HT-29 (cell line): ENCODE measurements at places on chromosomes 6 and 20. TPM values are rescaled to one million over a fixed set of nuclear protein-coding genes. Genes with fewer than 3 reads are reported as not detected.

RPS18 gene
- total RNA-seq, result 3,486 and 3,632 TPM in 2 replicates

GRCh38 chr6:112283621-112284020 lies 29.3 kb upstream of the LAMA4 start:
- no peak for DNase-seq

- no peak for DNase-seq
These were observed 50.8 kb downstream of the MC3R start for GRCh38 chr20:56299362-56299761.

GRCh38 chr20:911882-912600 lies 4.1 kb downstream of the ANGPT4 start:
- peak; percentile 18 for DNase-seq

GRCh38 chr6:99661870-99662269 lies 55.2 kb downstream of the PRDM13 start:
- no peak for DNase-seq

DNA sequence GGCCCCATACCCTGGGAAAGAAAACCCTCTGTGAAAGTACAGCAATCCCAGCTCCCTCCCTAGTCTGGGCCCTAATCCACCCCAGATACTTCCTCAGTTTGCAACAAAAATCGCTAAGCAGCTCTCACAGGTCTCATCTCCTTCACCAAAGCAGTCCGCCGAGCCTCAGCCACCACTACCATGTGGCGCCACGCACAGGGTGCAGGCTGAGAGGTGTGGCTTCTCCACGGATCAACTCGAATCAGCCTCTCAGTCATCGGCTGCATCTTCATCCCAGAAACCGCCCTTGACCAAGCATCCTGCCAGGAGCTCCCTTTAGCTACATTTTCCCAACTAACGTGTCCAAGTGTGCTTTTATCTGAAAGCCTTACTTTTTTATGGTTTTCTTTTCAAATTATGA lies 50.7 kb downstream of the ANKRD60 start:
- DNase-seq, result no peak

RBM24 gene
- total RNA-seq, result not detected in 2 replicates

DACT2 gene
- total RNA-seq, result not detected in 2 replicates

DNA sequence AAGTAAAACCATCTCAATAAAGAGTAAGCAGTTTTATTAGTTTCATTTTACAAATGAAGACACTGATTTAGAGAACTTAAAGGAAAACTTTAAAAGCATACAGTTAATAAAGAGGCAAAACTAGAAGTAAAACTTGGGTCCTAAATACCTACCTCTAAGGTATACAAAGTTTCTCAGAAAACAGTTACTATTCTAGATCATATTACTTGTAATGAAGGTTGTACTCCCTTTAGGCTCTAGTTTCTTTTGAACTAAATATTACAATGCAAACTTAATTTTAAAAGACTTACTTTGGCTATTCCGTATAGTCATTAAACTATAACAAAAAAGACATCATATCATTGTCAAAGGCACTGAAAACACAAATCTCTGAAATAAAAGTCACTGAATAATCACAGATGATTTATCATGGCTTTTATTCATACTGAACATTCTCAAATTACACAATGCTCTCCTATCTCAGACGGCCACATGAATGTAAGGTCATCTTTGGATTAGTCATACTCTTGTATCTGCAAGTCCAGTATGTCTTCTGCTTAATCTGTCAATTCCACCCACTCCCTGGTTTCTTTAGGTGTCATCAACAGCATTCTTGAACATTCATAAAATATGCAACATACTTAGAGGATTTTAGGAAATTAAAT lies 361.6 kb upstream of the RUNX2 start:
- DNase-seq, result no peak

PRND gene
- total RNA-seq, result not detected in 2 replicates

GRCh38 chr6:167306401-167306998 lies 15.4 kb downstream of the UNC93A start:
- peak; percentile 44 for DNase-seq

C20orf144 gene
- total RNA-seq, result 0.15 TPM in 1 of 2 replicates, not detected in the other

ENPP5 gene
- 1.4 TPM in 1 of 2 replicates, not detected in the other for total RNA-seq

DNA sequence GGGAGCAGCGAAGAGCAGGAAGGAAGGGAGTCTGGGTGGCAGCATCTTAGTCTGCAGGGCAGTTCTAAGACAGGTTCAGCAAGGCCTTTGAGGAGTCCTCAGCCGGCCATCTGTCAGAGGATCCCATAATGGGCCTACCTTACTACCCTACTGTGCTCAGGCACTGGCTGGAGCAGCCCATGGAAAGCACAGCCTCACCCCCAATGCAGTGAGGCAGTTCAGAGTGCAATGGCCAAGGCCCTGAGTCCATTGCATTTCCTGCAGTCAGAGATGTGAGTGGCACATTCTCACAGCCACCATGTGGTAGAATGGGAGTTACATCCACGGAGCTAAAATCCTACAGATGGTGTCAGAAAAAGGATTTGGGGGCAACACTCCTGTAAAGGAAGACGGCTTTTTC lies 19.4 kb upstream of the OVOL2 start:
- no peak for DNase-seq

GRCh38 chr6:137001299-137001976 lies 43.3 kb downstream of the IL20RA start:
- peak; percentile 75 for DNase-seq

GRCh38 chr6:51565472-51565871 lies 521.9 kb downstream of the PKHD1 start:
- DNase-seq, result no peak

DNA sequence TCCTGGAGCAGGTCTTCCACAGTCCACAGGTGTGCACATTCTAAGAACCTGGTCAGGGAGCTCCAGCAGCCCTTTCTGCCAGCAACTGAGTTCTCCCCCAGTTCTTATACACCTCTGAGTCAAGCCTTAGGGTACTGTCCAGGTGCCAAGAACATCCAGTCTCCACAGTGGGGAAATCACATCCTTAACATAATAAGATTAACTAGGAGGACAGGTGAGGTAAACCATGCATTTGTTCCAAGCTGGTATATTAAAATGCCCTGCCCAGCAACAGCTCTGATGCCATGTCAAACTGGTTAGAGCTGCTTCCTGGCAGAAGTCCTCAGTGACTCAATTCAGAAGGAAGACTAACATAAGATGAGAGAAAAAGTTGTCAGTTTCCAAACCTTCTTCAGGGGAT lies 303.9 kb upstream of the SGK1 start:
- DNase-seq, result no peak

ECT2L gene
- total RNA-seq, result not detected in 2 replicates

GRCh38 chr6:130888246-130888645 lies 61.0 kb downstream of the SMLR1 start:
- DNase-seq, result no peak

- DNase-seq, result no peak
These were observed 122.9 kb upstream of the AFDN start for GRCh38 chr6:167703781-167704180.

C6orf141 gene
- total RNA-seq, result 36.8 and 45.8 TPM in 2 replicates

DNA sequence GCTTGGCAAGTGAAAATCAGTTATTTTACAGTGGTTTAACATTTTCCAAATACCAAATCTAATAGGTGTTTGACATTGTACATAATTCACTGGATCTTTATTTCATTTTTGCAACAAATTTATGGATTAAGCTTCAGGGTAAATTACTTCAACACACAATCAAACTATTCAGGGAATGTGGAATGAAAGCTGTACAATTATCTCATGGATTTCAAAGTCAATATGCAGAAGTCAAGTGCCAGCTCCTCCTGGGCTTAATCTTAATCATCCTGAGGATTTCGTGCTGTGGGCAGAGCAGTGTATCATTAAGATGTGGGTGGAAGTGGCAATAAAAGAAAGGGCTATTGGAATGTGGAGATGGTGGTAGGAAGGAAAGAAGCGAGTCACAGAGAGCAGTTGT lies 548.8 kb downstream of the COL12A1 start:
- DNase-seq, result no peak

AVP gene
- not detected in 2 replicates for total RNA-seq

TMEM74B gene
- total RNA-seq, result 8.8 and 8.9 TPM in 2 replicates

- no peak for DNase-seq
These were observed 618.8 kb upstream of the POU3F2 start for GRCh38 chr6:98215531-98215930.

IRF4 gene
- total RNA-seq, result not detected in 2 replicates

TAGAP gene
- total RNA-seq, result 0.08 TPM in 1 of 2 replicates, not detected in the other

DNA sequence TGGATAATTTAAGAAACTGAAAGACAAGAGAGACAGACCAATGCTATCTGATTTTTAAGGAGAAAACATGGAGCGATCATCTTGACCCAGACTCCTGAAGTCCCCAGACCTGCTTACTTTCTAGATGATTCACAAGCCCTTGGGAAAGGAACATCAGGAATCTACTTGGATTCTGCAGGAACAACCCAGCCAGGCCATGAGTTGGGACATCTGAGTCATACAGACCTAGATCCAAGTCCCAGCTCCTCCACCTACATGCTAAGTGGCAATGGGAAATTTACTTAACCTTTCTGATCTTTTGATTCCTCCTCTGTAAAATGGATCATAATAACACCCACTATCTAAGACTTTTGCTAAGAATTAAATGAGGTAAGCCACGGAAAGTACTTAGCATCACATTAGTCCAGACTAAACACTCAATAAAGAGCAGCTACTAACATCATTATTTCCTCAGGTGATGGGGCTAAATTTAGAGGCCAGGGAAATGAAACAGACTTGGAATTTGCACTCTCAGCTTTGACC lies 61.0 kb upstream of the MAFB start:
- no peak for DNase-seq

DNA sequence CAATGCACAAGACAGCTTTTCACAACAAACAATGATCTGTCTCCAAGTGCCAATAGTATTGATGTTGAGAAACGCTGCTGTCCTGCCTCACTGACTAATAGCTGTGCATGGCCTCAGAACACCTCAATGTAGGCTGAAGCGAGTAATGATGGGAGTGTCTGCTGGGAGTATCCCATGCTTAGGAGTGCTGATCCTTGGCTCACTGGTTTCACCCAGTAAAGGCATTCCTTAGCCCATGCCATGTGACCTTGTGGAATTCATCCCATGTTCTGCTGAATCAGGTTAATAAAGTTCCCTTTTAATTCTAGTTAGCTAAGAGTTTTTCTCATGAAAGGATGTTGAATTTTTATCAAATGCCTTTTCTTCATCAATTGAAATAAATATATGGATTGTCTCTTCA lies 3.8 kb upstream of the WFDC12 start:
- DNase-seq, result no peak

DNA sequence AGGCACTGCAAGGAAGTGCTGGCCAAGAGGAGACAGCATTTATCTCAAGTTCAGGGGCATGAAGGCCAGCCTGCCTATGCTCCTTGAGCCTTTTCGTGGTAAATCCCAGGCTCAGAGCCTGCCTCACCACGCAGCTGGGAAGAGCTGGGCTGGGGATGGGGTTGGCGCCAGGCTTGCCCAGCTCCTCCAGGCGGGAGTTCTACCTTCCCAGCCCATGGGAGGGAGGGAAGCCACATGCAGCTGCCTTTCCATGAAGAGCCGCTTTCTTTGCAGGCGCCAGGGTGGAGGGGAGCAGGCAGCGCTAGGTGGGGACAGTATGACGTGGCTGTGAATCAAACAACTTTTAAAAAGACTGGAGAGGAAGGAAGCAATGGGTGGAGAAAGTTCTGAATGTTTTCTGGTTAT lies 19.5 kb upstream of the SIRT5 start:
- peak; percentile 76 for DNase-seq
